ENCODE measurements at places on chromosomes 11 and 22.
A peak's percentile ranks its signal among the peaks of the same experiment; 100 is the strongest.

DNA sequence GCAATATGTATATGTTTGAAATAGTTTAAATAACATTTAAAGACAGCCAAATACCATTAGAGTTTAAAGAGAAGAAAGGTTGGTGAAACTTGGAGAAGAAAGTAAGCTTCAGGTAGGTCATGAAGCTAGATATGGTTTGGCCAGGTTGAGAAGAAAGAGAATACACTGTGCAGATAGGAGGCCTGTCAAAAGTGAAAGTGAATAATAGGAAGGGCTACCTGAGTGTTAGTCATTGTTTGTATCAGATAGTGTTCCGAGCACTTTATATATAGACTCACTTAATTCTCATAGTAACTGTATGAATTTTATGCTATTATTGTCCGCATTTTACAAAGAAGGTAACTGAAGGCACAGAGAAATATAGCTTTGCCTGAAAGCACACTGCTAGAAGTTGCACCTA, 56.9 kb downstream of the USP47 start:
- DNase-seq: no peak

DNA sequence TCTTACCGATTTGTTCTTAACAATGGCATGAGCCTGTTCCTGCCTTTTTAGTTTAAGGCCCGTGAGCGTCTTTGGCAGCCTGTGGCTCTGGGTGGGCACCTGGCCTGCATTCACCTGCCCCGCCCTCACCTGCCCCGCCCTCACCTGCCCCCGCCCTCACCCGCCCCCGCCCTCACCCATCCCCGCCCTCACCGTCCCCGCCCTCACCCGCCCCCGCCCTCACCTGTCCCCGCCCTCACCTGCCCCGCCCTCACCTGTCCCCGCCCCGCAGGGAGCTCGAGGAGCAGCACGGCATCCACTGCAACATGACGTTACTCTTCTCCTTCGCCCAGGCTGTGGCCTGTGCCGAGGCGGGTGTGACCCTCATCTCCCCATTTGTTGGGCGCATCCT, 14.2 kb downstream of the GATD1 start:
- peak; percentile 19 for DNase-seq

DNA sequence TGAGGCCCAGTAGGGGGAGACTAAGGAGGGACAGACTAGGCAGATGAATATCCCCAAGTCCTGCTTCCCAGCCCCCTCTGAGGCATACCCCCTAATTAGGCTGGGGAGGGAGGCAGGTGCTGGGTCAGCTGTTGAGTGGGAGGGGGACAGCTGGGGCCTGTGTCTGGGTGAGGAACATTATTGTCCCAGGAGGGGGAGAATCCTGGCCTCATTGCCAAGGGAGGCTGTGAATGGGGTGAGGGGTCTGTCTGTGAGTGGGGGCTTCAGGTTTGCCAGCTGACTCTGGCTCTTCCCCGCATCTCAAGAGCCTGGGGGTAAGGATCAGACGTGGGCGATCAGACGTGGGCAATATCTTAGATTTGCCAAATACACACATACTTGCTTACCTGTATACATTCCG, 2.1 kb downstream of the INPPL1 start:
- DNase-seq: no peak

DNA sequence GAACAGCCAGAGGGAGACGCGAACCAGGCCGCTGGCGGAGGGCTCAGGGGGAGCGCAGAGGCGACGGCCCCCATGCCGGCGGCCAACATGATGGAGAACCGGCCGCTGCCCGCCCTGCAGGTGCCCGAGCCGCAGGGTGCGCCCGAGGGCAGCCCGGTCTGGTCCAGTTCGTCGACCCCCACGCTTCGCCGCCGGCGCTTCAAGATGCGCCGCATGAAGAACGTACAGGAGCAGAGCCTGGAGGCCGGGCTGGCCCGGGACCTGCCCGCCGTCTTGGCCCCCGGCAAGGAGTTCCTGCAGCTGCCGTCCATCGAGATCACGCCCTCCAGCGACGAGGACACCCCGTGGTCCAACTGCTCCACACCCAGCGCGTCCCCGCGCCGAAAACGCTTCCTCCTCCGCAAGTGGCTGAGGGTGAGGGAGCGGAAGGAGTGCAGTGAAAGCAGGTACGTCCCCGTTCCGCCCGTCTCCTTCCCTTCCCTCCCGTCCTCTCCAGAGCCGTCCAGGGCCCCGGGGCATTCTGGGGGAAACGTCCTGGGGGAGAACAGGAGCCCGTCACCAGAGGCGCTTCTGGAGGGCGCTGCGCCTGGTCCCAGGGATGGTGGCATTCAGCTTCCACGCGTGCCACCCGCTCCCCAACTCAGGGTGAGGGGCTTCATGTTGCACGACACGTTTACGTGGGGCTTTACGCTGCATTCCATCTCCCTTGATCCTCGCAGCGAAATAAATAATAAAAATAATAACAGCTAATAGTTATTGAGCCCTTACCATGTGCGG, 840 bp downstream of the GRAMD1B start:
- peak; percentile 47 for DNase-seq

- peak; percentile 74 for DNase-seq
Observed at GRCh38 chr11:122882857-122883645, 492 bp downstream of the JHY start.
